ENCODE measurements at places on chromosomes 1 and 21.

GRCh38 chr1:109959632-109959973, 25.0 kb upstream of the AHCYL1 start:
- no peak for DNase-seq

DNA sequence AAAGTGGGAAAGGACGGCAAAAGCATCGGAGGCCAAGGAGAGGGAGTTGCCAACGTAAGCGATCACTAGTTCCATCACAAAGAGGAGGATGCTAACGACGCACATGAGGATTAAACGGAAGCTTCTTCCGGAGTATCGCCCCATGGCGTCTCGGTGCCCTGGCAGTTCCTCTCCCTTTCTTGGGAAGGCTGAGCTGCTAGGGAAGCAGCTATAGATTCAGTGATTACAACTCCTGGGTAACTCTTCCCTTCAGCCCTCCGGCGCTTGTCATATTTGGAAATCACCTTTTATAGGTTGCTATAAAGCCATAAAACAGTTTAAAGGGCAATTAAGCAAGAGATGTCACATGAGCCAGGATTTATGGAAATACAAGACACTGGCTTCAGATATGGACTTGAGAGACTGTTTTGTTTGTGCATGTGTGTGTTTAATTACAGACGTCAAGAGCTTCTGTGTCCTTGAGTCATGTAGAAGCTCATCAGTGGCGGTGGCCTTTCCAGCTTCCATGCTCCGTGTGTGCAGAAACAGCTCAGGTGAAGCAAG, 30.6 kb upstream of the SLC30A10 start:
- no peak for DNase-seq

DNA sequence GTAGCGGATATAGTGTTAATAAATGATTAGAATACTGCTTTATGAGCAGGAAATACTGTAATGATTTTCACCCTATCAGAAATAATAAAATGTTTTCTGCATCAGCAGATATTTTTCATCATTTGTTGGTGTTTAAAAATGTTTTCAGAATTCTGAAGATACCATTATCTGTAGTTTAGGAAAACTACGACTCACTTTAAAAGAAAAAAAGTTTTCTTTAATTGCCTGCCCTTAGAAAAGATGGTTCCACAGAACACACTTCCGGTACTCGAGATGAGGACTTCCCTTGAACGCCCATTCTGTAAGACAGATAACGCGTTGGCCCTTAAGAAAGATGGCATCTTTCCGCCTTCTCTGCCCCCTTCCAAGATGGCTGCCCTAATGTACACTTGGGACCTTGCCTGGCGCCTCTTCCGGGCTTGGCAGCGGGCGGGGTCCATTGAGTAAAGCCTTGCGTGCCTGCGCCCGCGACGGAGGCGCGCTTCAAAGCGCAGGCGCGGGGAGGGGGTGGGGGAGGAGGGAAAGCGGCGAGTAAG, at the start of gene SZRD1:
TSS of gene SZRD1 (plus strand) at position 521 of the 536 bp plus-strand sequence. CDS start 16 bp downstream, outside the sequence.
- DNase-seq = peak; percentile 91

- no peak for DNase-seq
Measured at GRCh38 chr1:242605521-242605920, 81.0 kb upstream of the PLD5 start.

DNA sequence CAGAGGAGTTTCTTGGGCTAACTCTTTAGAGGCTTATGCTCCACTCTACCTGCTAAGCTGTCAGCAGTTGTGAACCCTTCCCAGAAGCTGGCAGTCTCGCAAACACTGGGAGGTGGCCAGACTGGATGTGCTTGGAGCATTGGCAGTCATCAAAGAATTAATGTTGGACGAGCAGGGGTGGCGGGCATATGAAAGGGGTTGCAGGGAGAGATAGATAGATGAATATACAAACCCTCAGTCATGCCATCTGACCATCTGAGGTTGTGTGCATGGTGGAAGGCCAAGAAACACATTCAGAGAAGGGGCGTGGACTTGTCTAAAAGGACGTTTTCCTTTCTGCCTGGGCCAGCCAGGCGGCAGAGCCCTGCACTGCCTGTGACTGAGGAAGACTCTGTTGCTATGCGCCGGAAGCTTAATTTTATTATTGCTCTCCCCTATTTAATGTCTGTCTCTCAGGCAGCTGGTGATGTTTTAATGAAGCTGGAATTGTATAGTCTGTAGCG, 164.4 kb downstream of the PBX1 start:
- DNase-seq = no peak

All from activated CD4-positive, alpha-beta T cell treated with anti-CD3 and anti-CD28 coated beads for 24 hours (primary cell).